A673 (cell line): ENCODE measurements at places on chromosomes 7 and 10.

GRCh38 chr10:31866118-31866670, 62.4 kb downstream of the ARHGAP12 start:
- no peak for DNase-seq

GRCh38 chr10:109259293-109259692, 664.0 kb downstream of the XPNPEP1 start:
- DNase-seq: no peak

GRCh38 chr10:127694580-127695193, 42.3 kb upstream of the FOXI2 start:
- DNase-seq: peak; percentile 83

DNA sequence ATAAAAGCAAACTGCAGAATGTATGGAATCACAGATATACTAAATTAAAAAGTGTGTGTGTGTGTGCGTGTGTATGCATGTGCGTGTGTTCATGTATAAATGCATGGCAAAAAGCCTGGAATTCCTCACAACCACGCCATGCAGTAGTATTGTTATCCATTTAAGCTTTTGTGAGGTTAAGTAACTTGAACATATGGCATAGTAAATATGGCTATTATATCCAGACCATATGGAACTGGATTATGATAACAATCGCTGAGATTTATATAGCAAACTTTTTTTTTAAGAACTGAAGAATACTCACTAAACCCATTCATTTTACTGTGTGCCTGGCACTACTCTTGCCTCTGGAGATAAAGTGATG, 22.3 kb upstream of the NANOS1 start:
- no peak for DNase-seq

- DNase-seq: no peak
Observed at GRCh38 chr7:86209036-86209435, 434.7 kb upstream of the GRM3 start.

DNA sequence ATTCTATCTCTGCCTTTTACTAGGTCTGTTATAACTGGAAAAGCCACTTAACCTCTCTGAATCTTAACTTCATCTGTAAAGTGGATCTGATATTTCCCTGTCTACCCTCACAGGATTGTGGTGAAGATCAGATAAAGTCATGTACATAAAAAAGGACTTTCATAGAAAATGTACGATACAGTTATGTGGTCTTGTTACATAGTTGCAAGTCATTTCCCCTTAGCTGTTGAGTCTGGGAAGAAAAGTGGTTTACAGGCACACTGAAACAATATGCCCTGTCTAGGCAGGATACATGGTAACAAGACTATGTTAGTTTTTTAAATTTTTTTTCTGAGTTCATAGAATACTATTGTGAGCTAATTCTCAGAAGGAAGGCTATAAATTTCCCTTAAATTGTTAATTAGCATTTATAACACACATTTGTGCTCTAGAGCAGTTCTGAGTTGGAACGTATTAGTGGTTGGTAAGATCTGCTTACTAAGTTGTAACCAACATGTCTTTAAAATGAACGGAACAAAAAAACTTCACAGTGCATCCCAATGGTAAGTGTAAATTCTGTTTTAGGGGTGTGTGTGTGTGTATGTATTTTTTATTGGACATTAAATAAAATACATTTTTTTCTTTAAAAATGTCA, 7.1 kb upstream of the GSTO1 start:
- no peak for DNase-seq

GRCh38 chr10:121702351-121703320, 104.4 kb upstream of the FGFR2 start:
- no peak for DNase-seq

DNA sequence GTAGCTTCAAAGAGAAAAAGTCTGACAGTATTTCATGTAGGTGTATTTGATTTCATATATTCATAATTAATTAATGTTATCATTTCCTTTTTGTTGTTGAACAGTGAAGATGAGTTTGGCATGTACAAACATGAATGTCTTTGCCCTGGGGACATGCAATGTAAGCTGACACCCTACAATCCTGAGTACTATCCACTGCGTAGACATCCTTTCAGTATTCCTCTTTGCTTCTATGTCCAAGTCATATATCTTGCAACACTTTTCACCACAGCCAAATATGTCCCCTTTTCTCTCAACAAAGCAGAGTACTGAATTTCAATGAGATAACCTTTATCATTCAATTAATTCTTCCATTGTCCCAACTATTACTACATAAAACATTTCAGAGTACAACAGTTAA, 93.6 kb downstream of the GPR37 start:
- peak; percentile 3 for DNase-seq
